ENCODE measurements at places on chromosomes 7 and 10. TPM values are rescaled to one million over a fixed set of nuclear protein-coding genes. Genes with fewer than 3 reads are reported as not detected.
A peak's percentile ranks its signal among the peaks of the same experiment; 100 is the strongest.

The MAPK8 gene
- 33.3 TPM for total RNA-seq

DNA sequence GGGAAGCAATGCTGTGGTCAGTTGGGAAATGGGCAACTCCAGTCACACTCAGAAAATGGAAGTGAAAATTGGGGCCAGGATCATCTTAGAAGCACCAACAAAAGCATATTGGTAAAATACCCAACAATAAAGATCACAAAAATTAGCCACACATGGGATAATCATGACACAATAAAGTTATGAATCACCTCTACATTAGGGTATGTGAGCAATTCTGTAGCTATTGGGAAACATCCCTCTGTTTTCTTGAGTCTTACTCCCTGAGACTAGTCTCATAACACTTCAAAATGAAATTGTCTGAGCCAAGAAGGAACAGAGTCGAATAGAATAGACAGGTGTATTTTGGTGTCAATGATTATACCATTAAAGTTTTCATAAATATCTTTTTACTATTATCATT lies 178.3 kb downstream of the DYNC1I1 start:
- no peak for DNase-seq

DNA sequence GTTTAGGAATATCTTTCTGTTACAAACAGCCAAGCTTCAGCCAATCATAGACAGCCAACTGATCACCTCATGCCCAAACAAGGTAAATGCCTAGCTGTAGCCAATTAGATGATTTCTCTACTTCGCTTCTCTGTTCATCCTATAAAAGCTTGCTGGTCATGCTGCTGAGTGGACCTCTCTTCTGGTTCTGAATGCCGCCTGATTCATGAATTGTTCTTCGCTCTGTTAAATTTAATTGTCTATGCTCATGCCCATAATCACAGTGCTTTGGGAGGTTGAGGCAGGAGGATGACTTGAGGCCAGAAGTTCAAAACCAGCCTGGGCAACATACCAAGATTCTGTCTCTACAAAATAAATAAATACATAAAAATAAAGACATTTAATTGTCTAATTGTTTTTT lies 698.1 kb upstream of the NRP1 start:
- no peak for DNase-seq

DNA sequence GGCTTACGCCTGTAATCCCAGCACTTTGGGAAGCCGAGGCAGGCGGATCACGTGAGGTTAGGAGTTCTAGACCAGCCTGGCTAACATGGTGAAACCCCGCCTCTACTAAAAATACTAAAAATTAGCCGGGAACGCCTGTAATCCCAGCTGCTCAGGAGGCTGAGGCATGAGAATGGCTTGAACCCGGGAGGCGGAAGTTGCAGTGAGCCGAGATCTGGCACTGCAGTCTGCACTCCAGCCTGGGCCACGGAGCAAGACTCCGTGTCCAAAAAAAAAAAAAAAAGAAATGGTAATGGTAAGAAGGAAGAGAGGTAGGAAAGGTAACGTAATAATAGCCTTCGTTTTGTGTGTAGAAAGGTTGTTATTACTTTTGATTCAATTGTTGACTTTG lies 1.2 kb downstream of the HSPA14 start:
- DNase-seq = peak; percentile 68

DNA sequence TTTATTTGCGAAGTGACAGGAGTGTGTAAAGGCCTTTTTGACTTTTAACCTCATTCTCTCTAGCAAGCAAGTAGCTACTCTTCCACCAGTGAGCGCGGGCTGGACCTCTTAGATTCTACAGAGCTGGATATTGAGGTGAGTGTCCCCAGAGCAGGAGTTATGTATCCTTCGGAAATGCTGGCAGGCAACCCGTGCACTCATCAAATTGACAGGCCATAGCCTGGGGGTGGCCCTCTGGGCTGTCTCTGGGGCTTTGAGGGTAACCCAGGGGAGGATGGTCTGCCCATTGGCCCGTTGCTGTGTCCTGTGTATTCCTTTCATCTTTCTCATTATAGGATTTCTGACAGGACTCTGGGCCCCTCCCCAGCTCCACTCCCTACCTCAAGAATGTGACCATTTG lies 6.1 kb upstream of the PVRIG start:
- no peak for DNase-seq

Data from aorta (tissue), 5 donors.